ENCODE measurements at places on chromosomes 13 and 19.

DNA sequence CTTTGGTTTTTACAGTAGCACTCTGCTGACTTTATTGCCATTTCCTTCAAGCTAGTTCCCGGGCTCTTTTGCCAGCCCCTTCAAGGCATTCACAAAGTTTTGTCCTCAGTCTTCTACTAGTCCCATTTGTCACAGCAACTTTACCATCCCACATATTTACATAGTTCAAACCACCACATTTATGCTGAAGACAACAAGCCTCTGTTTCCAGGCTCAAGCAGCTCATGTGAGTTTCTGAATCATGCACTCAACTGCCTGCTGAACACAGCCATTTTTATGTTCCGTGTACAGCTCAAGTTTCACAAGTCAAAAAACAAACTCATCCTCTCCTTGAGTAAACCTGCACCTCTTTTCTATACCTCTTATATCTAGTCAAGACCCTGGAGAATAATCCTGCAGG lies 977.0 kb upstream of the SLC10A2 start:
- DNase-seq = no peak

- no peak for DNase-seq
These were observed 4.6 kb upstream of the EPS8L1 start for GRCh38 chr19:55071129-55071502.

DNA sequence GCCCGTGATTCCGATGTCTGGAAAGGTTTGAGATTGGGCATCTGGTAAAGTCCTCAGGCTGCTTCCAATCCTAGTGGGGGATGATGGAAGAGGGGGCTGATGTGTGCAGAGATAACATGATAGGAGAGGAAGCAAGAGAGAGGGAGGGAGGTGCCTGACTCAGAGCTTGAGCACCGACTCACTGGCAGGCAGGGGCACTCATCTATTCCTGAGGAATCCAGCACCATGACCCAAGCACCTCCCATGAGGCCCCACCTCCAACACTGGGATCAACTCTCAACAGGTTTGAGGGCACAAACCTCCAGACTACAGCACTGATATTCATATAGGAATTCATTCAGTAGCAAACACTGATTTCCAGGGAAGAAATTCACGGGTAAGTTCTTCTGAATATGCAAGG lies 5.6 kb upstream of the SIGLEC9 start:
- DNase-seq = no peak

- no peak for DNase-seq
These were observed 494.6 kb downstream of the RFC3 start for GRCh38 chr13:34312578-34312977.

DNA sequence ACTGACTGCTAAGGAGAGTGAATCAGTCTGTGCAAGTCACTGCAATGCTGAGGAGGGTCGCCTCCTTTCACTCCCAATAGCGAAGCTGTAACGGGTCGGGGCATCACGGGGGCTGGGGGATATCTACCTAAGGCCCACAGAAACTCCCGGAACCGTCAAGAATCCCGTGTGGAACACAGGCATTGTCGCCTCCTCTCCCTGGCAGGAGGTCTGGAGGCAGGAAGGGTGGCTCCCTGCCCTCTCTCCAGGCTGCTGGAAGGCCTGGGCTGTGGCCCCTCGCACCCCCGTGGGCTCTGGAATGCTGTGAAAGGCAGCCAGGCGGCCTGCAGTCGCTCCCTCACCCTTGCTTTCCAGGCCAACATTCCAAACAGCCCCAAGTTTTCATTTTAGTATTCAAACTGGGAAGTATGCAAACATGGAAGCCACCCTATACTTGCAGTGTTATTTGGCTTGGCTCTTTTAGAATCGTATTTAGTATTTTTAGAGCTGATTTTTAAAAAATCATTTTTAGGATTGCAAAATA lies 109.4 kb downstream of the CRYL1 start:
- no peak for DNase-seq

DNA sequence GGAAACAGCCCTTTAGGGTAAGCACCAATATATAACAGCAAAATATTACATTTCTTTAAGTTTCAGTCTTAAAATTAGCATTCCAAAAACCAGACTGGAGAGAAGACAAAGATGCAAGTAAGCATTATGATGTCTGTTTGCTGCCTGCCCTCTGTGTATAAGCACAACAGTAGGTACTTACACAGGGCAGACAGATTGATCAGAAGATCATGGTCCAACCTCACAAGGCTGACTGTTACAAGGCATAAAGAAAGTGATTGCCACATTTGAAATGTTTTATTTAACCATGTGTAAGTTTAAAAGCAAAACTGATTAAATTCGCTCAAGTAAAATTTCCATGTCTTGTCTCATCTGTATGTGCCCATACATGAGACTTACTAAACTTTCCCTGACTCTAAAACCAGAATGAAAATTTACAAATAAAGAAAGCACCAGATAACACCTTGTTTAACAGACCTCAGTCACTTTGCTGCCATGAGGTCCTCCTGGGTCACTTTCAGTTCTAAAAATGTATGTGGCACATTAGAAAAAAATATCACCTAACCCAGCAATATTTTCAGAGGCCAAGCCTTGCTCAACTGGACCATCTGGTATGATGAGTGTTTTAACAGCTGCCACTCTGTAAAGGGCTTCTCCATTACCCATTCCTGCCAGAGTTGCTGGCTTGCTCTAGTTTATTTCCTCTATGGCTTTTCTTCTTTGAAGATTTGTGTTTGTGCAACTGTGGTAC lies 297.0 kb downstream of the RBM26 start:
- peak; percentile 26 for DNase-seq

DNA sequence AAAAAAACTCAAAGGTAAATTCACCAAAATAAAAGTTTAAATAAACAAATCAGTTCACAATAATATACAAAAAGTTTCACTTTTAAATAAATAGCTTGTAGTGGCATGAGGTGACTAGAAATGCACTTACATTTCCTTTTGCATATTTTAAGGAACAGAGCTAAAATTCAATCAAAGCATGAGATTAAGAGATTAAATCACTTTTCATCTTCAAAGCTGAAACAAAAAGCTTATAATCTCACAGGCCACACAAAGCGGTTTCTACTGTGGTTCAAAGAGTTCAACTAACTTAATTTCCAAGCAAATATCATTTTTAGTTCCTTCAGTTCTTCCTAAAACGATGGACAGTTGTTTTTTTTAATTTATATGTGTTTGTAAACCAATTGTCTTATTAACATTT lies 38.9 kb downstream of the TSC22D1 start:
- no peak for DNase-seq

GRCh38 chr13:65103351-65103750 lies 2126.8 kb downstream of the PCDH9 start:
- DNase-seq = no peak

DNA sequence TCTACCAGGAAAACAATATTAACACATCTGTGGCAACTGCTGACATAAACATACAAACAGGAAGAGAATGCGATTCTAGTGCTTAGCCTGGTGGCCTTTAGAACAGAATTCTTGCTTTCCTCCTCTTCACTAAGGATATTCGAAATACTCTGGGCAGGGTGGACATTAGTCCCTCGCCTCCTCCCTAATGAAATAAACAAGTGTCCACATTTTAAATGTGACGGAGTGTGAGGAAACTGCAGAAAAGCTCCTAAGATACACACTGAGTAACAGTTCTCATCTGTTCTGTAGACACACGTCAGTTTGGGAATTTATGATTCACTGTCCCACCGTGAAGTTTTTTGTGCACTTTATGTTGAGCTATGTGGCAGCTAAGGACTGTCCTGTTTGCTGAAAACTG lies 639 bp downstream of the STARD13 start:
- no peak for DNase-seq

GRCh38 chr13:62625214-62625881 lies 1209.7 kb upstream of the PCDH20 start:
- no peak for DNase-seq

DNA sequence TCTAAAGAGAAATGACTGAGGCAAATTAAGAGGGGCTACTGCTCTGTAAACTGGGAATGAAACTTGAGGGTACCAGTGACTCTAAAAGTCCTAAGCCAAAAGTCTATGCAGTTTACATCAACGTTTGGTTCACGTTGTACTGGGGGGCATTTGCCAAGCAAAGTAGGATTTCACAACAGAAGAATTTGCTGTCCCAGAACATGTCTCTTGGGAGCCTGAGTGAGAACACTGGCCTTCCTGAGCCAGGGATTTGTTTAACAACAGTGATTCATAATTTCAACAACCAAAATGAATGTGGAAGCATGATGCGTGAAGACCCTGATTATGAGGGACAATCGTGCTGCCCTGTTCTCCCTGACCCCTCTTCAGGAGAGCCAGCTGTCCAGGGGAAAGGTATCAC lies 178.0 kb downstream of the OXGR1 start:
- DNase-seq = no peak

DNA sequence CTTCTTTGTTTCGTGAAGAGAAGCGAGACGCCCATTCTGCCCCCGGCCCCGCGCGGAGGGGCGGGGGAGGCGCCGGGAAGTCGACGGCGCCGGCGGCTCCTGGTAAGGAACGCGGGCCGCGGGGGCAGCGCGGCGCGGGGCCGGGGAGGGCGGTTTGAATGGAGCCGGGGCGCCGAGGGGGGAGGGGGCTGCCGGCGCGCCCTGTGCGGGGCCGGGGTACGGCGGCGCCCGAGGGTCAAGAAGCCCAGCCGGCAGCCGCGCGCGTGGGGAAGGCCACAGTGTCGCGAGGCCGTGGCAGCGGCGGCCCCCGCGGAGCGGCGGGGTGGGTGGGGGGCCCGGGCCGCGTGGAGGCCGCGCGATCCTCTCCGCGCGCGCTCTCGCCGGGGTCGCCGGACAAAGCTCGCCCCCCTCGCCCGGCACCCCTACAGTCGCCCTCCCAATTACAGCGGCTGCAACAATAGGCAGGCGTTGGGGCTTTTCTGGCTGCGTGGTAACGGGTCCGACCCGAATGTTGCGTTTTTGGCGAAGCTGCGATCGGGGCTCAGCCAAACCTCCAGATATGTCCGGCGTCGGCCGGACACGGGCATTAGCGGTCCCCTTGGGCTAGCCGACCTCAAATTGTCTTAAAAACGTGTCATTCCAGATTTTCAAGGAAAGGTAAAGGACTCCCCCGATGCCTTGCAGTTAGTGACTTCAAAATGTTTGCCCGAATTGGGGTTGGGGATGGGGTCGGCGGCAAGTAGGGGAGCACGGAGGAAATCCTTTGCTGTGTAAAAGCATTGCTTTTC lies 437 bp downstream of the SMARCA4 start:
- no peak for DNase-seq

DNA sequence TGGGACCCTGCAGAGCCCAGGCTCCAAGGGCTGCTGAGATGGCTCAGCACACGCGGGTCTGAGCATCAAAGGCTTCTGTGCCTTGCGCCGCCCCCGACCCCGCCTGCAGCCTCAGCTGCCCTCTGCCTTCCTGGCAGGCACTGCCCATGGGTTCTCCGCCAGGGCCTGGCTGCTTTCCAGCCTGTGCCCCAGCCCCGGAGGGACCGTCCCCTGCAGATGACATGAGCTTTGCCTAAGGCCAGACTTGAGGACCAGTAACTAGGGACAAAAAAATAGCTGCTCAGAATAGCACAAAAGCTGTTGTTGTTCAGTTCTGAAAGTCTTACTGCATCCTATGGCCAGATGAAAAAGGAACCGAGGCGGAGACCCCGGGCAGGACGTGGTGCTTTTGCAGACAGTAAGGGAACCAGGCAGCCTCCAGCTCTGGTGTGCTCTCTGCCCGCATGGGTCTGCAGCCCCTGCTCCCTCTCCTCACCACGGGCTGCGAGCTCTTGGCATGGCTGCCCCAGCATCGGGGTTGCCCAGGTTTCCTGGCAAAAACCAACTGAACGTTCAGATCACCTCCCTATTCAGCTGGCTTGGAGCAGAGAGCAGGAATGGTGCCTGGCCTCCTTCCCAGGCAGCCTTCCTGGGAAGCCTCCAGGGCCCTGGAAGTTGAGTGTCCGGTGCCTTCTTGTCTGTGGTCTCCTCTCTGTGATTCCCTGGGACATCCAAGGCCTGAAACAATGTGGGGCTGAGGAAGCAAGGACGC lies 12.5 kb upstream of the CFAP97D2 start:
- no peak for DNase-seq

DNA sequence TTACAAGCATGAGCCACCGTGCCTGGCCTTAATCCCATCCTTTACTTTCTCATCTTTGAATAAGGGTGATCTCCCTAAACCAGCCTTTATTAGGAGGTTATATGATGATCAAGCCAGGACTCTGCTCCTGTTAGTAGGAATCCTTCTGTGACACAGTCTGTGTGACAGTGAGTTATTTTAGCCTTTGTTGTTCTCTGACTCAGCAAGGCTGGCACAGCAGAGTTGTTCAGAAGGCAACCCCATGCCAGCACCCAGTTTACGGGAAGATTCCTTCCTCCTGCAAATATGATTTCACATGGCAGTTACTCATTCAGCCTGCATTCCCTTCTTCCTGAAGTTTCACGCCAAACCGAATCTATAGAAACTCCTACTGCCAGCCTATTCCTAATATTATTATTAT lies 10.5 kb upstream of the MIER2 start:
- DNase-seq = no peak

DNA sequence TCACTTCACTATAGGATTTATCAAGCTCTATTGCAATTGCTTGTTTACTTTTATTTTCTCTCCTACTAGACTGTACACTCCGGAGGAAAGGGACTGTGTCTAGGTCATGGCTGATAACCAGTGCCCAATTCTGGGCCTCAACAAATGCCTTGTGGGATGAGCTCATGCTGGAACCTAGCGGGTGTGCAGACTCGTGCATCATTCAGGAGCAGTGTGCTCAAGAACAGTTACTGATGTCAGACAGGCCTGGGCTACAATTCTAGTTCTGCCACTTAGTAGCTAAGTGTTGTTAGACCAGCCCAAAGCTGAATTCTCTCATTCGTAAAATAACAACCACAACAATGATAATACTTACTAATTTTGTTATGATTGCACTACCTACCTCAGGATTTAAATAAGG lies 95.4 kb downstream of the CYSLTR2 start:
- DNase-seq = no peak

DNA sequence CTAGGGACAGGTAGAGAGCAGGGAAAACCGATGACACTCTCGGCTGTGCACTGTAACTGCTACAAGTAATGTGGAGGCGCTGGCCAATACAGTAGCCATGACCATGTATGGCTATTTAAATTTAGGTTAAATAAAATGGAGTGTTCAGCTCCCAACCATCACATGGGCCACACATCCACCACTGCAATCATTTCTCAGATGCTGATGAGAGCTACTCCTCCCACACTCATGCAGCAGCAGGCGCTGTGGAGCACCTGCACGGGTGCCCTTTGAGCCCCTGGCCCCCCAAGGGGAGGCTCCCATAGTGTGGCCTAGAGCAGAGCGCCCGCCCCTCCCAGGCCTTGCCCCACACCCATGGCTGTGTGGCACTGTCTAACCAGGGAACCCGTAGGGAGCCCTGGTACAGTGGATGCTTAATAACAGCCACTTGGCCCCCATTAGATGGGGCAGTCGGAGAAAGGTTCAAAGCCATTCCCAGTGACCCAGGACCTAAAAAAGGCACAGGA lies 6.0 kb downstream of the ACP4 start:
- no peak for DNase-seq

GRCh38 chr13:49214917-49215376 lies 5.2 kb upstream of the MLNR start:
- DNase-seq = no peak

Data from NCI-H1105 (cell line).